ENCODE measurements at places on chromosomes 2 and 18.

DNA sequence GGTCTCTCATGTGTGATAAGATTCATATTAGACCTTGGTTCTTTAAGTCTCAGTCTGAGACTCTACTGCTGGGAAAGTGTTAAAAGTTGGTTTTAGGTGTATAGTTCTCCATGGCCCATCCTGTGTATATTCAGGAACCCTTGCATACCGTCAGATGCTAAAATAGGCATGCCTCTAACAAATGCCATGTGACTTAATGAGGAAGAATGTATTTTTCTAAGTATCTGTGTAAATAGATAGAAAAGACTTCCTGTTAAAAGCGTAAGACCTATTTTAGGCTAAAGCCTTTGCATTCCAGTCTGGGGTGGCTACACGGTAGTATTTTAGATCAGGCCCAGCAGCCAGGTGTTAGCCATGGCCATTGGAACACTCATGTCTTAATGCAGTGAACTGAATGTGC is 73.3 kb downstream of the RHBDD1 start:
- DNase-seq, result peak; percentile 29

DNA sequence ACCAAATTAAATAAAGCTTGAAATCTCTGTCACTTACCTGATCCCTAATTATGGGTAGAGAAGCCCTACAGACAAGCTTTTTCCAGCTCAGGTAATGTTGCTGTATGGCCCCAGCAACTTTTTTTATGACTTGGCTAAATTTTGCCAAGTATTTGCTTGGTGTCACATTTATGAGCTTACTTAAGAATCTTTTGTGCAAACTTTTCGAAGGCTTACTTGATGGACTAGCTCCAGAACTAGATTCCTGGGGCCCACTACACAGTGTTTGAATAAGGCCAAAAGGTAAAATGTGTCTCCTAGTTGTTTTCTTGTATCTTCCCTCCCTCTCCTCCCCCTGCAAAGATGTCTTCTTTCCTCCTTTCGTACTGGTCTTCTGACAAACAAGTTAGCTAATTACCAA is 257.9 kb downstream of the OSR1 start:
- no peak for DNase-seq

GRCh38 chr2:95031726-95032116 is 6.2 kb downstream of the MAL start:
- no peak for DNase-seq

DNA sequence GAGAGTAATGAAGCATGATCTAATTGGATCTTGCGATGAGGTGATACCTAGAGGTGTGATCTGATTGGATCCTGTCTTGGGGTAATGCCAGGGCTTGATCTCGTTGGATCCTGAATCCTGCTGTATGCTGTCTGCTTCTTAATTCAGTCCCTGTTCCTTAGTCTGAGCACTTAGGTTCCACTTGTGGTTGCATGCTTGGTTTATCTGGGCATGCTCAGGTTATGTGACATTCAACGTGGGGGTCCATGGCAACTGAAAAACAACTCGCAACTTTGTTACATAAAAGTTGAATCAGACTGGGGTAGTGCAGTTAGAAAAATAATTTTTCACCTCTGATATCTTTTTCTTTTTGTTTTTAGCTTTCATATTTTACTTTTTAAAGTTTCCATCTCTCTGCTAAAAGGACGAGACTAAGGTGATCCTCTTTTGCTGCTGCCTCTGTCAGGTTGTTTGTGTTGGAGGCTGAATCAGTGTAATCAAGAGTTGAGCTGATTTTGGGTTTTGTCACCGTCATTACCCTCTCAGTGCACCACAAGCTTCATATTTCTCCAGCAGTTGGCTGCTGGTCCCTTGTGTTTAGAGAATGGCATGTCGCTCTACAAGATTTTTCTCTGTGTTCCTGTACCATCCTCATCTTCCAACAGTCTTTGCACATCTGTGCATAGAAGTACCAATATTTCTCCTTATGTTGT is 67.9 kb downstream of the NCOA1 start:
- DNase-seq, result no peak

DNA sequence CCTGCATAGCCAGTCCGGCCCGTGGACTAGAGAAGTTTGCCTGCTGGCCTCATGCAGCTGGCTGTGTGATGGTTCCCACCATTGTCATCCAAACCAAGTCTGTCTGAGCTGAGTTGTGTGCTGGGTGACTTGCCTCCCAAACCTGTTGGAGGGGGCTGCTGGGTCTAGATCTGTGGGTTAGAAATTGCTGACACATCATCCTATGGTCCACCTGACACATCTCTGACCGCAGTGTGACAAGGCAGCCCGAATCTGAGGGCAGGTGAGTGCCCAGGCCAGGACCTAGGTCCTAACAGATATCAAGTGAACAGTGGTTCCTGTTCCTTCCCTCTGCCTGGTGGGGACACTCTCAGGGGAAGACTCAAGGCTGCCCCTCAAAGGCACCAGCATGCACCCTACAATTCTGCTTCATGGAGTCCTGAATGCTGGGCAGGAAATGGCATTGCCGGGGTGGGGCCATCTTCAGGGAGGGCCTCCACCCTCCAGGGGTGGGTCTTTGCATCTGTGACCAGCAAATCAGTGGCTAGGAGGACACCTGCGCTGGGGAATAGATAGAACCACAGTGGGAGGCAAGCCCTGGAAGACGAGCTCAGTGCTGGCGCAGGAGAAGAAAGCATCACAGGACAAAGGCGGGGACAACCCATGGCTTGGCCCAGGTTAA is 117.9 kb upstream of the ID2 start:
- DNase-seq, result no peak

DNA sequence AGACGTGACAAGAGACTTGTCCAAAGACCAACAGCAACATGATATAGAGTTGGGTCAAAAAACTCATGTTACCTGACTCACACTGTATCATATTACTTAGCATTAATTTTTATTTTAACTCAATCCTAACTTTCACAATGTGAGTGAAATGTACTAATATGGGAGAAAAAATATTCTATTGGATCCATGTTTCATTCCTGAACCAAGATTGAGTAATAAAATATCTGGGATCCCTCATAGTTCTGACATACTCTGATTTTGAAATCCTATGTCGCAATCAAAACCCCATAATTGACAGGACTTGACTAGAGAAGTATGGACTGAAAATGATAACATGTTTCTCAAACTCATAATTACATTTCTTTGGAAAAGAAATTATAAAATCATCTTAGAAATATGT is 190.4 kb downstream of the RIT2 start:
- no peak for DNase-seq

GRCh38 chr2:188369365-188369764 is 77.7 kb downstream of the GULP1 start:
- peak; percentile 50 for DNase-seq

DNA sequence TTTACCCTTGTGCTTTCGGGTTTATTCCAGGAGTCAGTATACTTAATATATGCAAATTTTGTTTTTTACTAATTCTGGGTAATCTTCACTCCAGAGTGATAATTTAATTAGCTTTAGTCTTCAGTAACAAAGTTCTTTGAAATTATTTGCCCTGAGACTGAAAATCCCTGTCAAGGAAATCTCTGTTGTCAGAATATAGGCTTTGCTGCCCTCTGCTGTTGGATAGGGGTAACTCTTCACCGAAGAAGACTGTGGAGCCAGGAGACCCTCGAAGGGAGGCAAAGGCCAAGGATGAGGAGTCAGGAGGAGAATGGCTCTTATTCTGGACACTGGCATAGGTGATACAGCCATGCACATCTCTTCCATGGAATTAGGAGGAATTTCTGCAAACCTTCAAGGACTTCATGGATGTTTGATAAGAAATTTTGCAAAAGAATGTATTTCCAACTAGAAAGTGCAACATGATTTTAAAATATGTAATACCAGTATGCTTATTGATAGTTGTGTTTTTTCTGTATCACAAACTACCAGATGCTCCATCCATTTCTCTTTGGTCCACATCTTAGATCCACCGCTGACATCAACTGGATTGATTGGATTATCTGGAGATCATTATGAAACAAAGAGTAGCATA is 182.3 kb downstream of the RDH14 start:
- peak; percentile 61 for DNase-seq

DNA sequence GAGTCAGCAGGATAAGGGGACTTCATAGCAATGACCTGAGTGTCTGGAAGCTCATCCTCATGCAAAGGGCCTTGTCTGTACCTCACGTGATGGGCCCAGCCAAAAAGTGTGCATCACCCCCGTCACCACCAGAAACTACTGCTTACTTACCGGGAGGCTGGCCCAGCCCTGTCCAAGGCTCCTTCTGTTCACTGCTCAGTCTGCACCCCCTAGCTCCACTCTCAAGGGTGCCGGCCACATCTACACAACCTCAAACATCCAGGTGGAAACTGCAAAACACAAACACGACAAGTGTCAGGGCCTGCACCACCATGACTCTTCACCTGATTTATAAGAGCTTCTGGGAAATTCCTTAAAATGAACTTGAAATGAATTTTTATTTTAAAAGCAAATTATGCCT is 55.1 kb downstream of the ADD2 start:
- no peak for DNase-seq

DNA sequence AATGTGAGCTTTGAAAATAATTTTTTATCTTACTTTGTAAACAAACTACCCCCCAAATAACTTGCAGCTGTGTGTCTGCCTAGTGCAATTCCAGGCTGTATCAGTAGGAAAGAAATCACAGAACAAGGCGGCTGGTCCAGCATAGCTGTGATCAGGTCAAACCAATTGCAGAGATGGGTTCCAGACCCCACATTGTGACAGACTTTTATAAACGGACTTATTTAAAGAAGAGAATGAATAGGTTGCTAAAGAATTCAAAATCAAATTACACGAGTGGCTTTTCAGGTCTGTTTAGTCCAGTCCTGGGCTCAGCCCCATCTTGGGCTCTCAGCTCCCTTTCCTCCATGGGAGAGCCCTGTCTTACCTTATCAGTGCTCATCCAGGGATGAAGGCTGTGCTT is 11.1 kb downstream of the BMP10 start:
- DNase-seq, result no peak

- DNase-seq, result no peak
Measured at GRCh38 chr18:79581911-79582310, 97.7 kb upstream of the CTDP1 start.

GRCh38 chr2:74226648-74227213 is 28.3 kb downstream of the MTHFD2 start:
- DNase-seq, result no peak
